Renal cortical epithelial cell (primary cell): ENCODE measurements at places on chromosomes 2 and 18.

GRCh38 chr2:113376913-113377445 is 60.5 kb upstream of the ZNG1B start:
- no peak for DNase-seq

- DNase-seq = peak; percentile 45
These were observed 3.8 kb downstream of the PPP1CB start for GRCh38 chr2:28755421-28755820.

DNA sequence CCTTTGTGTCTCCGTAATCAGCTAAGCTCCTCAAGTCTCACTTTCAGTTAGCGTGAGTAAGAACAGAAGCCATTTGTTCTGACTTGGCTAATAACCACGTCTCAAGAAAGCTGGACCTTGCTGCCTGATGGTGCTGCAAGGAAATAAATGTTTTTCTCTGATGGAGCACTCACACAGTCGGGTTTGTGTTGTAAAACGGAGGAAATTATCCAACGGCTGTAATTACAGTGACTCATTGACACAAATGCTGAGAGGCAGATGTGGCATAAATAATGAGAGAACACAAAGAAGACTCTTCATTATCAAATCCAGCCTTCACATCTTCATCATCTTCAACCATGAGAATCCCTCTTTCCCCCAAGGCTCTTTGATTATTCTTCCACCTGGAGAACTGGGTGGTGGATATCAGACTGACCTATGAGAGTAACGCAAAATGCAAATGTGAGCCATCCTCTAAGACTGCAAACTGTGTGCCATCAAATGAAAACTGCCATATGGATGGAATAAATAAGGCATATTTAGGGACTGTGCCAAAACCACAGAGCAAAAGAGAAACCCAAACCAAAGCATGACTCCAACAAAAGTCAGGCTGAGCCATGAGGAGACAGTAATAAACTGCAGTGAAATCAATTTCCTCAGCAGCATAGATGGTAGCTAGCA is 252.6 kb downstream of the RND3 start:
- peak; percentile 40 for DNase-seq

DNA sequence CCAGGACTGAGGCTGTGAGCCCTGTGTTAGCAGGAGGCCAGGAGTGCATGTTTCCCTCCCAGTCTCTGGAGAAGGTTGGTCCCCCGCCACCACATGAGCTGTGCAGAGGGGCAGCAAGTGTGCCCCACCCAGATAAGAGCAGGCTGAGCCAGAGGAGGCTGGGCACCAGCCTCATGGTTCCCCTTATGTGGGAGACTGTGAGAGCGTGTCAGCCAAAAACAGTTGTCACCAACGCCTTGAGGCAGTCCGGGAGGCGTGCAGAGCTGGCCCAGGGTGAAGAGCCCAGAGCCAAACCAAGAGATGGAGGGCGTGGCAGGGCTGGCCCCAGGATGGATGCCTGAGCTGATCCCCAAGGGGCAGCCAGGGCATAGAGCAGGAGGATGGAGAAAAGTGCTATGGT is 128.7 kb upstream of the GLI2 start:
- no peak for DNase-seq

- DNase-seq = no peak
These were observed 6.7 kb upstream of the ADCY3 start for GRCh38 chr2:24926602-24927252.

- no peak for DNase-seq
These were observed 79.8 kb upstream of the NOSTRIN start for GRCh38 chr2:168722592-168722991.

- no peak for DNase-seq
These were observed 269.7 kb upstream of the APCDD1 start for GRCh38 chr18:10184776-10185175.

DNA sequence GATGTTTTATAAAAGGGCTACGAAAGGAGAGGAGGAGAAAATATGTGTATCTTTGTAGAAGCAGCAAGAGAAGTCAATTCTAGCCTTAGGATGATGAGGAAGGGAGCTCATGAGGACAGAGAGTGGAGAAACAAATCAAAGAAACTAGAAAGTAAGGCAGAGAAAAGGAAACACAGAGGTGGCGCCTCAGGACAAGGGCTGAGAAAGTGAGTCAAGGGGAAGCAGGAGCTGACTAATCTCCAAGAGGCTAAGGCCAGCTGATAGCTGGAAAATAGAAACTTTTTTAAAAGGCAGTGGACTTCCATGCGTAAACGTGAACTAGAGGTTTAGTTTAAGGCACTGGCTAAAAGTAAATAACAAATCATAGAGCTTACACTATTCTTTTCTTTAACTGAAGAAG is 173.3 kb downstream of the ANKRD44 start:
- peak; percentile 52 for DNase-seq

- no peak for DNase-seq
These were observed 29.2 kb downstream of the KCTD1 start for GRCh38 chr18:26519114-26519513.

- DNase-seq = peak; percentile 99
These were observed 185.0 kb downstream of the ANAPC1 start for GRCh38 chr2:111698743-111699554.

DNA sequence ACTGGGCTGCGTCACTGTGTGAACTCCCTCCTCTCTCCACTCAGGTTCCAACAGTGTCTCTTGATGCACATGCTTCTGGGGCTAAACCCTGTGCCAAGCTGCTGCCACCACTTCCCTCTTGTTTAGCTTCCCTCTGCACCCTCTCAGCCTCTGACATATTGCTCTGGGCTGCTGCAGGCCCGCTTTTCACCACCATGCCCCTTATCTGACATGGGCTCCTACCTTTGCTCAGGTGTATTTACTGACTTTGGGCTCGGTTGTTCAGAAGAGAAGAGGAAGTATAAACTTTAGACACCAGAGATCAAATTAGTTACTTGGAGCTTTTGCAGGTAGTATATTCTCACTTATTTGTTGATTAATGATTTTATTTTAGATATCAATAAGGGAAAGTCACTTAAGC is 77.6 kb downstream of the WDR7 start:
- DNase-seq = no peak

DNA sequence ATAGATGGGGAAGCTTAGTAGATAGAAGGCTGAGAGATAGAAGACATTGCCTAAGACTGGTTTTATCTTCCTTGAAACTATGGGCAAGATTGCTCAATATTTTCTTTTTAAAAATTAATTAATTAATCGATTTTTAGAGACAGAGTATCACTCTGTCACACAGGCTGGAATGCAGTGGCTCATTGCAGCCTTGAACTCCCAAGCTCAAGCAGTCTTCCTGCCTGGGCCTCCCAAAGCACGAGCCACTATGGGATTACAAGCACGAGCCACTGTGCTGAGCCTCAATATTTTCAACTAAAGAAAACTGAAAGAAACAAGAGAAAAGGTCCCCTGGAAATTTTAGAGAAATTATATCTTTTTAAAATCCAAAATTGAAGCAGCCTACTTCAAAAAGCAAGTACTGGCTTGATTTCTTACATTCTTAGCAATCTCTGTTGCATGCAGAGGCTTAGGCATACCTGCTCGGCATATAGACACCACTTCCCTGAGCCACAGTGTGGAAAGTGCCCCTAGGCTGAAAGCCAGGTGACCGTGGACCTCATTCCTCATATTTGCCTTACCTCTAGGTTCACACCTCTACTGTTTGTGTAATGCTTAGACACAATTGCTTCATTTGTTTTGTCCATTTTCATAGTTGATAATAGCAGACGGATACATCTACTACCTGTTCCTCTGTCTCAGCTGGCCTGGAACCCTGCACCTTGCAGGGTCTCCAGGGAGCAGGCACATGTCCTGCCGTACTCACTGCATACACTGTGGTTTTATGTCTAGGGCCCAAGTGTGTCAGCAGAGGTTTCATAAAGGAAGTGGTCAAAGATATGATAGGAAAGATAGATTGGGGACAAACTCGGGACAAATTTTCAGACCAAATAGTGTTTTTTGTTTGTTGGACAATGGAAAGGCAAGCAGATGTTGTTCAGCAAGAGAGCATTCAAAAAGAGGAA is 166.5 kb upstream of the ALPP start:
- DNase-seq = no peak

DNA sequence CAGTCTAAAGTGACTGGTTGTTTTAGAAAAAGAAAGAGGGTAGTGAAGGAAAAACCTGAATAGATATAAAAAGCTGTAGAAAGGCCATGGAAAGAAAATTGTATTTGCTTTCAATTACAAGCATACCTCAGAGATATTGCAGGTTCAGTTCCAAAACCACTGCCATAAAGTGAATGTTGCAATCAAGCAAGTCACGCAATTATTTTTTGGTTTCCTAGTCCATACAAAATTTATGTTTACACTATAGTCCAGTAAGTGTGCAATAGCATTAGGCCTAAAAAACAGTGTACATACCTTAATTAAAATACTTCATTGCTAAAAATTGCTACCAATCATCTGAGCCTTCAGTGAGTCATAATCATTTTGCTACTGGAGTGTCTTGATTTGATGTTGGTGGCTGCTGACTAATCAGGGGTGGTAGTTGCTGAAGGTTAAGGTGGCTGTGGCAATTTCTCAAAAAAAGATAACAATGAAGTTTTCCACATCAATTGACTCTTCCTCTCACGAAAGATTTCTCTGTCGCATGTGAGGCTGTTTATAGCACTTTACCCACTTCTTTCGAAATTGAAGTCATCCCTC is 2003.8 kb upstream of the PIK3C3 start:
- peak; percentile 15 for DNase-seq

- no peak for DNase-seq
These were observed 1667.4 kb upstream of the SLC39A10 start for GRCh38 chr2:193989645-193990044.

GRCh38 chr18:79626905-79627749 is 52.5 kb upstream of the CTDP1 start:
- no peak for DNase-seq

DNA sequence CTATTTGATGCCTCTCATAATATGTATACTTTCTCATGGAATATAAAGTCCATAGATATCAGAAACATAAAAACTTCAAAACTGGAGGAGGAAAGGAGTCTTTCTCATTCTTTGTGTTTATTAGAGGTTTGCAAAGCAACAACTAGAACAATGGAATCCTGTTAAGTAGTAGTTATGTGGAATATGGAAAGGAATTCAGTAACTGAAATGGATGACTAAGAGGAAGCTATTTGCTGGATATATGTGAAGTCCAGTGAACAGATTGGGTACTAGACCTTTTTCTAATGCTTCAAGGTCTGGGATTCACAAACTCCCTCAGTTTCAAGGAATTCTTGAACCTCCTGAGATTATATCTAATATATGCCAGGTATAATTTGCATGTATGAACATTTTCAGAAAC is 353.6 kb upstream of the FANCL start:
- peak; percentile 40 for DNase-seq

GRCh38 chr2:176769499-176770370 is 442.9 kb upstream of the HNRNPA3 start:
- DNase-seq = no peak

- DNase-seq = no peak
These were observed 276.9 kb downstream of the PTPRM start for GRCh38 chr18:7844017-7844416.

DNA sequence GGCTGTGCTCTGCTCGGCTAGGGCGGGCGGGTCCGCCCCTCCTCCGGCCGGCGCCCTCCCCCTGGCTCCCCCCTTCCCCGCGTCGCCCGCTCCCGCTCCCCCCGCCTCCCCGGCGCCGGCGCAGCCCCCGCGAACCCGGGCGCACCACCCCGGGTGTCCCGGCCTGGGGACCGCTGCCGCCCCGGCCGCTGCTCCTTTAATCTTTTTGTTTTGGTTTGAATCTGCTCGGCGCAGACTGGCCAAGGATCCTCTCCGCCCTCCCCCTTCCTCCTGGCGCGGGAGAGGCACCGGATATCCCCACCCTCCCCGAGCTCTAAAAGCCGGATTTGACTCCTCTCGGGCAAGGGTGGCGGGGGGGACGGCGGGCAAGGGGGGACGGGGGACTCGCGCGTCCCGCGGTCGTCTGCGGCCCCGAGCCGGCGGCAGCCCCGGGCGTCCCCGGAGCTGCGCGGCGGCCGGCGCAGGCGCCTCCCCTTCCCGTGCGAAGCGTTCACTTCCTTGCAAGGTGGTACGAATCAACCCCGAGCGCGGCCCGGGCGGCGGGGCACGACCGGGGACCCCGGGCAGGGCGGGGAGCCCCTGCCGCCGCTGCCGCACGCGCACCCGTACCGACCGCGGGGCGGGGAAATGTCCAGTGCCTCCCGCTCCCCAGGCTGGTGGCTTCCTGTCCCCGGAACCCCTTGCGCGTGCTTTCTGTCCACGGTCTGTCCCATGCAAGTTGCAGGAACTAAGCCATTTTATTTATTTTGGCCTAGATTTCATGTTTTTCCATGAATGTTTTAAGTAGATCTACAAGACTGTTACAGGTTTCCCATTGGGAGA is at the start of gene PTGR3:
PTGR3 (minus strand) TSS at position 11 of the 822 bp plus-strand sequence. CDS start 81 bp downstream, outside the sequence.
- peak; percentile 51 for DNase-seq

GRCh38 chr2:239326831-239327535 is 73.8 kb downstream of the HDAC4 start:
- DNase-seq = peak; percentile 73
